ENCODE measurements at places on chromosomes 2 and 18.

- DNase-seq: no peak
Observed at GRCh38 chr2:48175254-48175653, 269.0 kb upstream of the FBXO11 start.

DNA sequence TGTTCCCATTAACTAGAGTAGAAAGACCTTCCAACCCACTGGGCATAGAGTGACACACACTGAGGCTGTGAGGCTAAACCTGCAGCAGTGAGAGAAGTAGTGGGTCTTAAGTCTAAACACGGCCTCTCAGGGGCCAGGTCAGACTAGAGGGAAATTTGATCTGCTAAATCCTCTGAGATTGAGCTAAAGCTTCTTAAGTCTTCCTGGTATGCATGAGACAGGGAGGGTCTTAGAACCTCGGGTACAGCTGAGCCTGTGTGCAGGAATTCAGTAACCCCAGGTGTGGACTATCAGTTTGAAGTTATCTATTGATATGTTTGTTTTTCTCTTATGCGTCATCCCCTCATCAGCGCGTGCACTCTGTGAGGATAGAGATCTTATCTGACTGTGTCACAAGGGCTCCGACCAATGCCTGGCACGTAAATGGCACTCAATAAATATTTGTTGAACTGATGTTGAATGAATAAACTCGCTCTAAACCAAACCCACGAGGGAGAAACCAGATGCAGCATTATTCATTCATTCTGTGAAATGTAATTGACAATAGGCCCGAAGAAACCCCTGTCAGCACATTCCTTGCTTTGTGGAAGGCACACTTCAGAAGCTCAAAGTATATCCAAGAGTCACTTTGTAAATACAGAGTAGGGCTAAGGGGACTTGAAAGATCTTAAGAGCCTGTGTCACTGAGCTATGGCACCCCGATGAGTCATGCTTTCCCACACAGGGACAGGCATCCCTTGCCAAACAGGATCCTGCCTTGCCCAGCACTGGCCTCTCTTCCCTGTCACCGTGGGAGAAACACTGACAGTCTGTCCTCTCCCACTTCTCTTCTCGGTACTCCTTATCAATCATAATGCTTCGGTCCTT lies 21.7 kb upstream of the RAB10 start:
- DNase-seq: no peak

DNA sequence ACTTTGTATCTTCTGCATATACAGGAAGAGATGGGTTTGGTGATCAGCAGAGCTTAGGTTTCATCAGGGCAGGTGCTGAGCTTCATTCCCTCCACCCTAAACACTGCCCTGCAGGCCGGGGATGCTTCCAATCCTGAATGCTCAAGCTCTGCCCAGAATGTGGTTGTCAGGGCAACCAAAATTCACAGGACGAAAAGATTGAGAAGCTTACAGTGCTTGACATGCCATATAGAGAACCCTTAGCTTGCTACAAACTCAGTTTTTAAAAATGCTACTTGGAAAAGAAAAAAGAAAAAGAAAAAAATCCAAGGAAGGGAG lies 65.6 kb downstream of the SH3RF3 start:
- no peak for DNase-seq

DNA sequence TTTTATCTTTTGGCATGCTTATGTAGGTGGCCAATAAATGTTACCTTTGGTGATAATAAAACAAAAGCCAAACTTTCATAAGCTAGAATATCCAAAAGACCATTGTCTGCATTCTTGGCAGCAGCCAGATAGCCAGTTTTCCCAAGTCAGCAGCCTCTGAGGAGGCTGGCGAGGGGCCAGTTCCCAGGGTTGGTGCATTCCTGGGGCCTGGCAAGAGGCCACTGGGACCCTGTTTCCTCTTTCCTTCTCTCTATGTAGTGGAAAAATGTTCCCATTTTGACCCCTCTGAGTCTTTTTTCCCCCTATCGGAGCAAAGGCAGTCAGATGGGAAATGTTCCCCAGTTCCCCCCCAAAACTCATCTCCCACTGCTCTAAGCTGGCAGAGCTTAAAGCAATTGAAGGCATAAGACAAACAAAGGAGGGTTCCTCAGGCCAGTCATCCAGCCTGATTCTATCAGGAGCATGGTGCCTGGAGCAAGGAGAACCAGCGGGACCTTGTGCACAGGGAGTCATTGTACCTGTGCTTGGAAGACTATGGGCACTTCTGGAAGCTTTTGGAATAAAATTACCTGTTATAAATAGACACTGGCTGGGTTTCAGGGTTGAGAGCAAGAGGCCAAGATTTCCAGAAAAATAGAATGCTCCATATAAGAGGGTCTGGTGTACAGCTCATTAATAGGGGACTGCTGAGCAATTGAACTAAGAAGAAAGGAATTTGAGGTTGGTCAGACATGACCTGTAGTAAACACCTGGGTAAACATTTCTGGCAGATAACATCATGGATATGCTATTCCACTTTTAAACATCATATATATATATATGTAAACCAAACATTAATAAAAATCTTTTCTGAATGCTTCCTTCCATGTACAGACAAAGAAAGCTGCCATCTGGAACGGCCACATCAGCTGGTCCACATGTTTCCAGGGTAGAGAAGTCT lies 63.4 kb downstream of the NCKAP5 start:
- DNase-seq: no peak

DNA sequence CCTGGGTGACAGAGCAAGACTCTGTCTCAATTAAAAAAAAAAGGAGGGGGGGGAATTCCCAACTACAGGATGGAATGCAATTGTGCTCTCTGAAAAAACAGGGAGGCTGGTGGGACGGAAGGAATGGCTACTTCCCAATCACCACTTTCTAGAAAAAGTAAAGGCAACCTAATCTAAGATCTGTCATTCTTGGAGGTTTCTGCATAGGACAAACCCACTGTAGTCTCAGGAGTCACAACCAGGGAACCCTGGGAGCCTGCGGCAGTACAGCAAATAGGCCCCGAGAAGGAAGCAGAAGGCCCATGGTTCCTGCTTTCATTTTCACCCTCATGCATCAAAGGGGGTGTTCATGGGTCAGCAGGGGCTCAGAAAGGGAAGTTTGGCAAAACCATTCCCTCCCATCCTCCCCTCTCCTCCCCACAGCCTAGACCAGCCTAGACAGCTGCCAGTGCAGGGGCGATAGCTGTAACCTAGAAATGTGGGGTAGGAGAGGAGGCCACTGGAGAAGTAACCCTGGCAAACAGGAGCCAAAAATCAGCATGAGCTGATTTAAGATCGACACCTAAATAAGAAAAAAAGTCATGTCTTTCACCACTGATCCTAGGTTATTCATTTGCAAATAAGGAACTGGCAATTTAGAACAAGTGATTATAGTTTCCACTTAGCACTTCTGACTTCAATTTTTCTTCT lies 48.0 kb downstream of the TRABD2A start:
- DNase-seq: no peak

GRCh38 chr18:74513883-74514205 lies 17.7 kb downstream of the CNDP2 start:
- no peak for DNase-seq

All from NCI-H748 treated with DMSO at 0.1 percent for 48 hours (cell line).